ENCODE measurements at places on chromosomes 3 and 15. TPM values are rescaled to one million over a fixed set of nuclear protein-coding genes. Genes with fewer than 3 reads are reported as not detected.

DNA sequence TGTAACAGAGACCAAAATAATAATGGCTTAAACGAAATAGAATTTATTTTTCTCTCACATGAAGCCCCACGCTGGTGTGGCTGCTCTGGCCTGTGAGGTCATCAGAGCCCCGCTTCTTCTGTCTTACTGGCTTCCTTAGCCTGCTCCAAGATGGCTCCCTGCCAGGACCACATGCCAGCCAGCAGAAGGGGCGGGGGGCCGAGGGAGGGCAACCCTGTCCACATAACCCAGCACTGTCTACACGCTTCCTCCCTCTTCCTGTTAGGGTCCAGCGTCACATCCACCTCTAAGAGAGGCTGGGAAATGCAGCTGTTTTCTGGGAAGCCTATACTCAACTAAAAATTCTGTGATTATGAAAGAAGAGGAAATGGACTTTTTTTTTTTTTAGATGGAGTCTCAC lies 107.9 kb upstream of the DLG1 start:
- H3K27ac ChIP-seq = no peak overlapping the region
- H3K27me3 ChIP-seq = no peaks in the 10 kb centered on the region
- H3K36me3 ChIP-seq = no peaks in the 10 kb centered on the region
- no peak for DNase-seq
- H3K4me1 ChIP-seq = no peaks in the 10 kb centered on the region

The KIF23 gene
- 7.4 TPM for total RNA-seq

GRCh38 chr3:53255423-53255774 lies 423 bp downstream of the TKT start:
- H3K27ac ChIP-seq = peak overlapping the region; percentile 79
- H3K27me3 ChIP-seq = no peaks in the 10 kb centered on the region
- H3K4me1 ChIP-seq = peaks cover 43% of the 10 kb centered on the region
- H3K4me3 ChIP-seq = peak overlapping the region; percentile 86
- no peak for DNase-seq

GRCh38 chr15:26096581-26096980 lies 233.5 kb upstream of the ATP10A start:
- H3K27me3 ChIP-seq = no peaks in the 10 kb centered on the region
- H3K36me3 ChIP-seq = no peaks in the 10 kb centered on the region
- H3K4me3 ChIP-seq = no peak overlapping the region
- no peak overlapping the region for H3K27ac ChIP-seq
- no peaks in the 10 kb centered on the region for H3K4me1 ChIP-seq
- no peak for DNase-seq

DNA sequence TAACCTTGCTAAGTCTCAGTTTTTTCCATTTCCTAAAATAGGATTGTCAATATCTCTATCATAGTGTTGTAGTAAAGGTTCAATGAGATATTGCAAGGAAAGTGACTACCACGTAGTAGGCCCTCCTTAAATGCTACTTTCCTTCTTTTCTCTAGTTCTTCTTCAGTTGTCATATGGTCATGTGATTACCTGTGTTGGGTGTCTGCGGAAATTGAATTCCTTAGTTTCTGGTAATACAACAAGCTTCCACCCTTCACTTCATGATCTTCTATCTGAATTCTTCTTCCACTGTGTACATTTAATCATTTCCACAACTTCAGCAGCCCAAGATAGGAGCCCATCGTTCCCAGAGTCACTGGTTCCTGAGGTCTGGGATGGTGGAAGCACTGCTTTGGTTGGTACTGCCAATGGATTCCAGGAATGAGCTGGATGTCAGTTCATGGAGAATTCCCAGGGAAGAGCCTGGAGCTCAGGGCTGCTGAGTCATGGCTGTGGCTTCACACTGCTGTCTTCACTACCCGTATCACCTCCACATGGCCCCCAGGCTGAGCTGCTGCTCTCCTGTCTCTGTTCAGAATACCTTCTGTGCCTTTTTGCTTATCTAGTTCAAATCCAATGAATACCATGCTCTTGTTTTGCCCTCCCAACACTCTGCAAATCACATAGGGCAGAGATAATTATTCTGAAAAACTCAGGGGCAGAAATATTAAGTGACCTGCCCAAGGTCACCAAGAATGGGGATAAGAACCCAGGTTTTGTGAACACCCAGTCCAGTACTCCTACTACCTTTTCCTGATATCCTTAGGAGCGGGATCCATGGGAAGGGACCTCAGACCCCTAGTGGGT lies 98.6 kb downstream of the RPL39L start:
- H3K36me3 ChIP-seq = no peaks in the 10 kb centered on the region
- peaks cover 8% of the 10 kb centered on the region for H3K4me1 ChIP-seq
- DNase-seq = no peak
- no peak overlapping the region for H3K27ac ChIP-seq
- H3K4me3 ChIP-seq = no peak overlapping the region
- no peaks in the 10 kb centered on the region for H3K27me3 ChIP-seq

DNA sequence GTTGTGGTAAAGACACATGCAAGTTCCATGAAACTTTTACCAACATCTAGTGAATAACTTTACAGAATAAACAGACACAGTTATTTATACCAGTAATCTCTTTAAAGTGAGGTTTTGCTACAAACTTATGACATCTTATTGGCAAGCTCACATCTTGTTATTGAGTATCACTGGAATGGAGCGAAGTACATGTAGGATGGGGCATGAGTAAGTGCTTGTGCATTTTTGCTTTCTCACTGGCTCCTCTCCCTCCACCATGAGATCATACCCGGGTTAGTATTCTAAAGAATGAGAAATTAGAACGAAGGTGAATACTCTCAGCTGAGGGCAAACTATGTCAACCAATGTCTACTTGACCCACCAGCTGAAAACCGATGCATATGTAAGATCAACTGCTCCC lies 193.3 kb upstream of the ZNF717 start:
- DNase-seq = no peak
- no peak overlapping the region for H3K27ac ChIP-seq
- H3K4me3 ChIP-seq = no peak overlapping the region
- H3K27me3 ChIP-seq = no peaks in the 10 kb centered on the region

- H3K27ac ChIP-seq = peak overlapping the region; percentile 96
- DNase-seq = no peak
- peak overlapping the region; percentile 69 for H3K4me3 ChIP-seq
- no peaks in the 10 kb centered on the region for H3K27me3 ChIP-seq
Measured at GRCh38 chr3:101687142-101687931, 819 bp upstream of the RPL24 start.

The MAP1A gene
- total RNA-seq = 16.9 TPM

The PHLDB2 gene
- 66.8 TPM for total RNA-seq

The MESP1 gene
- total RNA-seq = 2.7 TPM

- no peak overlapping the region for H3K4me3 ChIP-seq
- H3K27ac ChIP-seq = no peak overlapping the region
- no peaks in the 10 kb centered on the region for H3K36me3 ChIP-seq
- no peaks in the 10 kb centered on the region for H3K4me1 ChIP-seq
- no peak for DNase-seq
- H3K27me3 ChIP-seq = no peaks in the 10 kb centered on the region
Measured at GRCh38 chr3:24278543-24278942, 216.1 kb downstream of the THRB start.

GRCh38 chr3:5699313-5699712 lies 511.8 kb downstream of the EDEM1 start:
- peaks cover 6% of the 10 kb centered on the region for H3K4me1 ChIP-seq
- no peaks in the 10 kb centered on the region for H3K27me3 ChIP-seq
- H3K27ac ChIP-seq = no peak overlapping the region
- no peaks in the 10 kb centered on the region for H3K36me3 ChIP-seq

DNA sequence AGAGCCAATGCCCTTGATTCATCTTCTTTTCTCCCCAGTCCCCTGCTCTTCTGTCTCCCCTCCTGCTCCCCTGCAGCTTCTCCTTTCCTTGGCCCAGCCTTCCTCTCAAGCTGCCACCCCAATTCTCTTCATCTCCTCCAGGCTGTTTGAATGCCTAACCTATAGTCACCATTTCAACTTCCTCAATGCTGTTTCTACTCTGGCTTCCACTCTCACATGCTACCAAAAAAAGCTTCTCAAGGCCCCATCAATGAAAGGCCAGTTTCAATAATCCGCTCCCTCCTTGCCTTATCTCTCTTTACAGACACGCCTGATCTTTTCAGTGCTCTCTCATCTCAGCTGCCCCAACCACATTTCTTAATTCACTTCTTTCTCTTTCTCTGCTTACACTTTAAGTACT lies 212.2 kb upstream of the GPR149 start:
- no peak for DNase-seq
- H3K27ac ChIP-seq = no peak overlapping the region
- H3K4me3 ChIP-seq = no peak overlapping the region
- no peaks in the 10 kb centered on the region for H3K36me3 ChIP-seq
- H3K4me1 ChIP-seq = no peaks in the 10 kb centered on the region

The GRAMD2A gene
- 7.4 TPM for total RNA-seq

DNA sequence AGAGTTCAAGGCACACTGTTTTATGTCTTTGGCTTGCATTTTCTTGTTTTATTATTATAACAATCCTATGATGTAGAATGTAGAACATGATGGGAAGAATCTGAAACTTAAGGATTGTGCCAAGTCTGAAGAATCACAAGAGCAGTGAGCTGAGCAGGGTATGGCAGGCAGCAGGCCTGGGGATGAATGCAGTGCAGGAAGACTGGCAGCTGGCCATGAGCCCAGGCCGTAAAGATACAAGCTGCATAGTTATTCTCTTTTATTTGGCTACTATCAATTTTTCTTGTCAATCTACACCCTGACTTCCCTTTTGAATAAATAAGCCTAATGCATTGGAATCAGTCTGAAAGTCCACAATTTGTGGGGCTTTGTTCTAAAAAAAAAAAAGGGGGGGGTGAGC lies 89.6 kb upstream of the ARPP21 start:
- H3K4me1 ChIP-seq = no peaks in the 10 kb centered on the region
- no peak overlapping the region for H3K4me3 ChIP-seq
- DNase-seq = no peak
- no peak overlapping the region for H3K27ac ChIP-seq
- no peaks in the 10 kb centered on the region for H3K27me3 ChIP-seq
- H3K36me3 ChIP-seq = no peaks in the 10 kb centered on the region

DNA sequence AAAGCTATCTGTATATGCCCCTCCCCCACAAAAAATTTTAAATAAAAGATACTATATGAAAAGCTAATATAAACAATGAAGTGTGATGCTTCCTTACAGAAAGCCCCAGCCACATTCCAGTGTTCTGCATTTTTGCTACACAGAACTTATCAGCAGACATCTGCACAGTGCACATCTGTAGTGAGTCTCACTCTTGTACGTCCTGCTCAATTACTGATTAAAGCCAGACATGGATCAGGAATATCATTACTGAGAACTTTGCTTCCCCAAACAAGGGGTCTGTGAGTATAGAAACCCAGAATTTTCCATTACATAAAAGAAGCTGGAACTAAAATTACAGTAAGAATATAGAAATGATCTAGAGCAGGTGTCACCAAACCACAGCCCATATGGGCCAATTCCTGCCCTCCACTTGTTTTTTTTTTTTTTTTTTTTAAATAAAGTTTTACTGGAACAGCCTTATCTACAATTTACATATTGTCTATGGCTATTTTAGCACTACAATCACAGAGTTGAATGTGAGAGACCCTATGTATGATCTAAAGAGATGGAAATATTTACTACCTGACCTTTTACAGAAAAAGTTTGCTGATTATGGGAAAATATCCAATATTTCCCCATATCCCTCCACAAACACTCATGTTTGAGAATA lies 45.7 kb downstream of the UBP1 start:
- no peak for DNase-seq
- peaks cover 60% of the 10 kb centered on the region for H3K36me3 ChIP-seq
- no peak overlapping the region for H3K4me3 ChIP-seq
- no peaks in the 10 kb centered on the region for H3K27me3 ChIP-seq

The TNFAIP8L3 gene
- total RNA-seq = 21.9 TPM

The SEC22A gene
- total RNA-seq = 17.7 TPM

DNA sequence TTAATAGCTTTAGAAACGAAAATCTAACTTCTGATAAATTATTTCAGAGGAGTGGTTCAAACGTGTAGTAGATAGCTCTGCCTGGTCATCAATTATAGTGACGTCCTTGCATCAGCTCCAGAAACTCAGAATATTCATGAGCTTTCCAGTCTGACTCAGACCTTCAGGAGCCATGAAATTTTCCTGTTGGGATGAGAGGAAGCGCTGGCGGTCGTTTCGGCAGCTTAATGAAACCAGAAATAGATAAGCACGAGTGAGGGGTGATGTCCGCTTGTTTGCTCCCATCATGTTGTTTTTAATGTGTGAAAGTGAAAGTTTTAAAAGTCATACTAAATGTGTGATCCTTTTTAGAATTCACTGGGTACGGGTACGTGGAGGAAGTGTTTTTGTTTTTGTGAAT lies 141.1 kb downstream of the PGPEP1L start:
- peak overlapping the region; percentile 62 for H3K27ac ChIP-seq
- no peaks in the 10 kb centered on the region for H3K36me3 ChIP-seq
- DNase-seq = no peak
- H3K27me3 ChIP-seq = no peaks in the 10 kb centered on the region
- H3K4me1 ChIP-seq = peaks cover 48% of the 10 kb centered on the region
- peak overlapping the region; percentile 35 for H3K4me3 ChIP-seq

The SLC22A14 gene
- 0.49 TPM for total RNA-seq

- H3K27me3 ChIP-seq = no peaks in the 10 kb centered on the region
- no peaks in the 10 kb centered on the region for H3K36me3 ChIP-seq
- no peak overlapping the region for H3K27ac ChIP-seq
- H3K4me1 ChIP-seq = no peaks in the 10 kb centered on the region
Measured at GRCh38 chr3:43053291-43053690, 52.6 kb downstream of the POMGNT2 start.

The NPAP1 gene
- total RNA-seq = not detected

The MELTF gene
- total RNA-seq = 23.6 TPM

The UROC1 gene
- total RNA-seq = not detected

- H3K27ac ChIP-seq = no peak overlapping the region
- H3K4me3 ChIP-seq = no peak overlapping the region
- no peaks in the 10 kb centered on the region for H3K4me1 ChIP-seq
- no peak for DNase-seq
- no peaks in the 10 kb centered on the region for H3K36me3 ChIP-seq
Measured at GRCh38 chr15:70690491-70691276, 72.7 kb downstream of the UACA start.

- H3K4me3 ChIP-seq = no peak overlapping the region
- no peak overlapping the region for H3K27ac ChIP-seq
- no peaks in the 10 kb centered on the region for H3K4me1 ChIP-seq
- no peaks in the 10 kb centered on the region for H3K27me3 ChIP-seq
- DNase-seq = no peak
Measured at GRCh38 chr3:149417174-149417573, 39.7 kb upstream of the TM4SF1 start.

The STRA6 gene
- total RNA-seq = 0.98 TPM

DNA sequence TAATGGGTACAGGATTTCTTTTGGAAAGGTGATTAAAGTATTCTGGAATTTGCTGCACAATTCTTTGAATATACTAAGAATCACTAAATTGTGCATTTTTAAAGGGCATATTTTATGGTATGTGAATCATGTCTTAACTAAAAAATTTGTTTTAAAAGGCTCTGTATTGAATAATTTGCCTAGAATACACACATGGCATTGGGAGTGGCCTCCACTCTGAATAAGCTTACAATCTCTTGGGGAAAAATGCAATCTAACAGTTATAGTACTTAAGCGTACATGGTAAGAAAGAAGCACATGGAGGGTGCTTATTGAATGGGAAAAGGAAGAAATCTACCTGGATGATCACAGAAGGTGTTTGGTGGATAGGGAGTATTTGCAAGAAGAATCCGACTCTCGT lies 385.1 kb downstream of the LPP start:
- H3K4me3 ChIP-seq = no peak overlapping the region
- no peaks in the 10 kb centered on the region for H3K4me1 ChIP-seq
- H3K27me3 ChIP-seq = no peaks in the 10 kb centered on the region
- no peaks in the 10 kb centered on the region for H3K36me3 ChIP-seq
- no peak overlapping the region for H3K27ac ChIP-seq
- DNase-seq = no peak

Data from vagina (tissue), 2 donors.